ENCODE measurements at places on chromosomes 12 and 14. TPM values are rescaled to one million over a fixed set of nuclear protein-coding genes. Genes with fewer than 3 reads are reported as not detected.

LRRC10 gene
- total RNA-seq: 0.52 TPM

AQP5 gene
- 1.0 TPM for total RNA-seq

TSPAN8 gene
- 3.7 TPM for total RNA-seq

LHX5 gene
- not detected for total RNA-seq

GLIPR1L2 gene
- total RNA-seq: not detected

TMBIM4 gene
- total RNA-seq: 28.7 TPM

KRT80 gene
- 0.52 TPM for total RNA-seq

OTOGL gene
- total RNA-seq: 0.52 TPM

SYCP3 gene
- not detected for total RNA-seq

CDKN3 gene
- 15.7 TPM for total RNA-seq

GNS gene
- total RNA-seq: 88.2 TPM

MDM2 gene
- total RNA-seq: 85.1 TPM

SIX1 gene
- total RNA-seq: 45.4 TPM

HOXC12 gene
- not detected for total RNA-seq

Measured in skeletal muscle tissue (tissue), 5 donors.